Suppressor macrophage (primary cell): ENCODE measurements at places on chromosomes 6 and 20.

DNA sequence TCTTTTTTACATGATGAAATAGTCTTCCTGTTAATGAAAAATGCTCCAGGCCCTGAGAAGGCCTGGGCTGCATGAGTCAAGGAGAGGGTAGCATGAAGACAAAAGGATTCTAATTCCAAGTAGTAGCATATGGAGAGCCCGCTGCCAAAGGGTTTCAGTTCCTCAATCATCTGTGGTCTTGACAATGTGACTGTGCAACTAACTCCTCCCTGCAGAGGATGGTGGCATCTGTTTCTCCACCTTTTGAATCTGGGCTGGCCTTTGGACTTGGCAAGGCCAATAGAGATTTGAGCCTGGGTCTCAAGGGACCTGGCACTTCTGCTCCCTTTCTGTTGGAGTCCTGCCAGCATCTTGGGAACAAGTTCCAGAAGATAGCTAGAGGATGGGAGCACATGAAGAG, 35.1 kb upstream of the ANKEF1 start:
- DNase-seq = peak; percentile 82

DNA sequence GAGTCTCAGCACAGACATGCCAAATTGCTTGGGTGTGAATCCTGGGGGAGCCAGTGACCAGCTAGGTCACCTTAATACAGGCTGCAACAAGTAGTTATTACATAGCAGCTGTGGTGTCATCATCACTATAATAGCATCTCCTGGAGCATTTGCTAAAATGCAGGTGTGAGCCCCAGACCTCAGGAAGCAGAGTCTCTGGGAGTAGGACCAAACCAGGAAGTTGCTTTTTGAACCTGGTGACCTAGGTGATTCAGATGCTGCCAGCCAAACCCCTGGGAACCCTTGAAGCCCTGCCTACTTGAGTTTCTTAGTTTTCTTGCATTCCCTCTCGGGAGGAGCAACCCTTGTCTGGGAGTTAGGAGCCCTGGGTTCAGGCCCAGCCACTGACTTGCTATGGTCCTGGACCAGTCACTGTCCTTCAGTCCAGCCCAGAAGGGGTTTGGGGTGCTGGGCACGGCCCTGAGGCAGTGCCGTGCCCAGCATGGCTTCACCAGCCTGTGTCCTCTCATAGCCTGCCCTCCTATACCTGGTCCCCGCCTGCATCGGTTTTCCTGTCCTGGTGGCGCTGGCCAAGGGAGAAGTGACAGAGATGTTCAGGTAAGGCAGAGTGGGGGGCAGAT, 39.3 kb upstream of the ID1 start:
- DNase-seq = no peak

DNA sequence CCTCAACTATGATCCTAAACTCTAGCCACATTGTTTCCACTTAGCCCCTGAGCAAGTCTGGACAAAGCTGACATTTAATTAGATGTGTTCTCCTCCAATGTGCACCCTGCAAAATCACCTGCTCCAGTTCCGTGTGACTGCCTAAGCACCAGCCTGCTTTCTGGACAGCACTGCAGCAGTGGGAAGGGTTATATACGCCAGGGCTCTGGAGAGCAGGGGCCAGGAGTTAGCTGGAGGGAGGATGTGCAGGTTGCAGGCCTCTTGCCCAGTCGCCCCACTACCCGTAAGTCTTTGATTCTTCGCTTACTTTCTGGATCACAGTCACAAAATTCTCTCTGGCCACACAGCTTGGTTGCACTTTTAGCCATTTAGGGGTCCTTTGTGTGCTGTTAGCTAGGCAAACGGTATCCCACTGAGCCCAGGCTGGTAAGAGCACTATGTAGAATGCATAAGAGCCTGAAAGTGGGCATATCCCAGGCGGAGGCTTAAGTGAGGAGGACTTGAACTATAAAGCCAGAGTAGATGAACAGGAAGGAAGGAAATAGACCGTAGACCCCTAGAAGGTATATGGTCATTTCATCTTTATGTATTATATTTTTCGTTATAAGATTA, 10.7 kb upstream of the PLEKHG1 start:
- no peak for DNase-seq

GRCh38 chr6:31446481-31446880, 43.1 kb downstream of the MICA start:
- DNase-seq = no peak

GRCh38 chr6:119676961-119677360, 327.4 kb upstream of the MAN1A1 start:
- DNase-seq = no peak

- no peak for DNase-seq
Observed at GRCh38 chr6:156775717-156776116, 1.5 kb upstream of the ARID1B start.

GRCh38 chr6:40855168-40855880, 183.7 kb downstream of the UNC5CL start:
- DNase-seq = no peak

- DNase-seq = no peak
Observed at GRCh38 chr6:7271205-7271534, 41.8 kb downstream of the SSR1 start.

- peak; percentile 61 for DNase-seq
Observed at GRCh38 chr6:26187981-26188635, 100.9 kb downstream of the HFE start.

- DNase-seq = no peak
Observed at GRCh38 chr6:33886673-33887144, 82.9 kb upstream of the MLN start.

DNA sequence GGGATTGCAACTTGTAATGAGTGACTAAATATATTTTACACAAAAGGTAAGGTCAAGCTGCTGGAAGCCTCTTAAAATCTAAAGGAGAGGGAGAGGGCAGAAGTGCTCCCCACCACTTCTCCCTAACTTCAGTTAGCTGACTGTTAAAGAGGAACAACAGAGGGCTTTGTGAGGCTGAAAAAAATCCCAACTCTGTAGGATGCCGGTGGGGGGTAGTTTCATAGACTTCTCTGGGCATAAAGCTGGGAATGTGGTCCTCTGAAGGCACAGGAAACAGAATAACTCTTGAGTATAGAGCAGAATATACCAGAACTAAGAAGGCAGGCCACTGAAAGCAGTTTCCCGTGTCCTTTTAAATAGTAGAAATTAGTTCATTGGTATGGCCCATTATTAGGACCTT, 71.6 kb downstream of the KIF6 start:
- DNase-seq = no peak

DNA sequence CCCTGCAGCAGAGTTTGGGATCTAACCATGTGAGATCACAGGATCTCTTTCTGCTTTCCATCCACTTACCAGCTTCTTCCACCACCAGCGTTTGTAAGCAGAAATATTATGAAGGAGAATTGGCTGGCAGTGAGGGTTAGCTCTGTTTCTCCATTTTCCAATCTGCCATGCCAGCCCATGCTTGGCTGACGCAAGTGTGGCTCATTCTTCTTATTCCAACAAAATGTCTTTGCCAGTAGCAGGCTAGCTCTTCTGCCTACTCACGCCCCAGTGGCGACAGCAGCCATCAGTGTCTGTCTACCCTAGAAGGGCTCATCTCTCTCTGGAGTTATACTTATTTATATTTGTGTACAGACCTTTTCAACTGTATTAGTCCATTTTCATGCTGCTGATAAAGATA, 286.2 kb downstream of the FARS2 start:
- DNase-seq = no peak

DNA sequence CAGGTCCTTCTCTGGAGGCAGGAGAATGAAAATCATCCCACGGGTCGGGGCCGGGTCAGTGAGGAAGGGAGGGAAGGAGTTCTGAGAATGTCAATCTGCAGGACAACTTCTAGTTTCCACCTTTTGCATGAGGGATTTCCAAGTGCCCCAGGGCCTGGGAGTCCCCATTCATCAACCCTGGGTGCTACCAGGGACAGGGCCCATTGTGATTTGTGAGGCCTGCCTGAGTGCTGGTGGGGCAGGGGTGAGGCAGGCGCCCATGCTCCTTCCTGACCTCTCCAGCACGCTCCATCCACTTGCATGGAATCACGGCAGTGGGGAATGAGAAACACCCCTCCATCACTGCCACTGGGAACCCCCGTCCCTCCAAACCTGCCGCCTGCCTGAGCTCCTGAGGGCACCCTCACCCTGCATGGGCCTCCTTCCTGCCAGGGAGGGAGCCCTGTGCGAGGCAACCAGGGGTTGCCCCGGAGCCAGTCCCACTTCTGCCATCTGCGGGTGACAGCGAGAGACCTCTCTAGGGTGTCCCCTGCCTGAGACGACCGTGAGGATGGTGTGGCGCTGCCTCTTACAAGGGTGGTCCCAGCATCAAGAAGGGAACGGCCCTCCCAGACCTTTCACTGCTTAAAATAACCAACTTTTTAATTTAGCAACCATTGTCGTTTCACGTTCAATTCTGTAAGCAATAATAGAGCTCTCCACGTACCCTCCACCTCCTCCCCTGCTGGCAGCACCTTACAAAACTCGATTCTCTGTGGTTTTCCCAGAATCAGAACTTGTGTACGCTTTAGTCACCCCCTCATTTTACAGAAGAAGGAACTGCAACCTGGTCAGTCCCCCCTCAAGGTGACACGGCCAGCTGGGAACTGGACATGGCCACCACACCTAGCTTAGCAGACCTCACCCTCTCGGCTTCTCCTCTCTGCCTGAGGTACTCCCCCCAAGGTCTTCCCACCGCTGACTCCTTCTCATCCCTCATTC, 28.6 kb downstream of the PMEPA1 start:
- no peak for DNase-seq

- DNase-seq = no peak
Observed at GRCh38 chr20:13336308-13337089, 115.4 kb downstream of the ISM1 start.

DNA sequence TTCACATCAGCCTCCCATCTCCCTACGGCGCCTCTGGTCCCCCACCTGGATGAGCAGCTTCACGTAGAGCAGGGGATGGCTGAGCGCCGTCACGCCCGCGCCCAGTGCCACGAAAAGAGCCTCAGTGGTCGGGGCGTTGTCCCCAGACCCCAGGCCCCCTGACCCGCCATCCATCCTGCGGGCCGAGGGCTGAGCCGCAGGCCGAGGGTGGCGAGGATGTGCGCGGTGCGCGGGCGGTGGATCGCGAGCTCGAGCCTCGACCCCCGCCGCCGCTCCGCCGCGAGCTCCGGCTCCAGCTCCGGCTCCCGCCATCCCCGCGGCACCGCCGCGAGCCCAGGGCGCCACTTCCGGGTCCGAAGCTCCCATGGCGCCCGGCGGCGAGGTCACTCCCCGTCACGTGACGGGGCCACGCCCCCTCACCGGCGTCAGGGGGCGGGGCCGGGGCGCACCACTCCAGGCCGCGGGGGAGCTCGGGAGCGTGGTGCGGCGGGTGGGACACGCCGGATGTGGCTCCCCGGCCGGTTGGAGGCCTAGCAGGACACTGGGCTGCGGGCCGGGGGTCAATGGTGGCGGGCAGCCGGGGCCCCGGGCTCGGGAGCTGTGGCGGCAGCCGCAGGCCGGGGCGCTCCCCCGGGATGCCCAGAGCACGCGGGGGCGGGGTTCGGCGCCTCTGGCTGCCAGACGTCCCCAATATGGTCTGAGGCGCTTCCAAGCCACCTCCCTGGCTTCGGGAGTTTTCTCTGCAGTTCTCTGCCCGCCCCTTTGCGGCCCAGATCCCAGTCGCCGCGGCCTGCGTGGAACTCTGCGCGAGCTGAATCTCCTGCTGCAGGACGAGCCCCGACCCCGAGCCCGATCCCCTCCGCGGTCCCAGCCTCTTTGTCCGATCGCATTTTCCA, at the start of gene MTCH1:
TSS of gene MTCH1 (minus strand) at position 389 of the 896 bp plus-strand sequence. CDS start at position 366, 23 bp downstream.
- DNase-seq = peak; percentile 98

- peak; percentile 45 for DNase-seq
Observed at GRCh38 chr20:50418890-50419642, 91.1 kb upstream of the PTPN1 start.

- no peak for DNase-seq
Observed at GRCh38 chr20:24638591-24639548, 169.4 kb downstream of the SYNDIG1 start.

- no peak for DNase-seq
Observed at GRCh38 chr6:168599769-168600330, 158.9 kb downstream of the SMOC2 start.

DNA sequence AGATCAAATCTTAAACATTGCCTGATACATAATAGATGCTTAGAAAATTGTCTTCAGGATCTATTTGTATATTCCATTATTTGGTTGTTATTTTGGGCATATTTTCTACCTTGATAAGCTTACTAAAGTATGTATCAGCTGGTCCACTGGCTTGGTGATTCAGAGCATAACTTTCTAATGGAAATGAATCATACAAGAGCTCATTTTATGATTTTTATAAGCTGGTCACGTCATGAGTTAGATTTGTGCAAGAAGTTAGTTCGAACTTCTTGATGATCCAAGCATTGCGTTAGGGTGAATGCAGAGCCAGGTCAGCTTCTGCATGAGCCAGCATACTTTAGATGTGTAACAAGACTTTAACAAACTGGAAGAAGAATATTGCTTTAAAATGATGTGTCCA, 144.5 kb upstream of the FLRT3 start:
- DNase-seq = no peak
